ENCODE measurements at places on chromosomes 5 and 9.

DNA sequence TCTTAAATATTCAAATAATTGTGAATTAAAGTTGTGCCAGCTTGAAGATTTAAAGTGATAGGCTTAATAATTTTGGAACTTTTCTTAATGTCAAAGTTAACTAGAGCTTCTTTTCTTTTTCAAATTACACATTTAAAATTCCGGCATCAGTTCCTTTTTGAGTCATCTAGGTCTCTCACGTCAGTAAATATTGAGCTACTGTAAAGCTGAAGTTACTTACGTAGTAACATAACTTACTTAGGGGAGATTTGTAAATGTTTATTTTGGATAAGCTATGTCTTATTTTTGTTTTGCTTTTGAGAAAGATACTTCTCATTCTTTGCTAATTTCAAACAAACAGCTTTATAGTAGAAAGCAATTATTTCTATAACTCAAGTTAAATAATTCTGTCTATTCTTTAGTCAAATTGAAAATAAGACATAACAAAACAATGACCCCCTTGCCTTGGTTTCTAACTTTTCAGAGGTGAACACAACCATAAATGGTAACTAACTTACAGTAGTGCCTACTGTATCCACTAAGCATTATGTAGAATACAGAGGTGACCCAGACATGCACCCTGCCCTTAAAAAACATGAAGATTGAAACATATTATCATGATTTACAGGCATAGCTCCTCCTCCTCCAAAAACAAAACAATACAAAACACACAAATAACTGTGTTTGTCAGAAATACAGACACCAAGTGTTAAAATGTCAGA, 29.8 kb downstream of the CD274 start:
- no peak for DNase-seq

- DNase-seq, result no peak
Observed at GRCh38 chr9:126650404-126651341, 36.9 kb downstream of the LMX1B start.

DNA sequence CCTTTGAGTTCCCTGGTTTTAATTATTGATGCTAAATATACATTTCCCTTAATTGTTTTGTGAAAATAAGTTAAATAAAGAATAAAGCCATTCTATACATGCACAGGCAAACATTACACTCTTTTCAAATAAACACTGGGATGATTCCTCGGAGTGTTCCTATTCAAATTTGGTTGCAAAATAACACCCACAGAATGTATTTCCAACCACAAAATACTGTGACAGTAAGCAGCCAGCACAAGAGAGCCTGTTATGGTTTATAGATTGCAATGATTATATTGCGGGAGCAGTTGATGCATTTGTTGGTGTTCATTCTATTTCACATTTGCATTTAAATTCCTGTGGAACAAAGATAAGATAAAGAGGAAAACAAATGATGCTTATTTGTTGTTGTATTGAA, 632.6 kb upstream of the WWC1 start:
- no peak for DNase-seq

DNA sequence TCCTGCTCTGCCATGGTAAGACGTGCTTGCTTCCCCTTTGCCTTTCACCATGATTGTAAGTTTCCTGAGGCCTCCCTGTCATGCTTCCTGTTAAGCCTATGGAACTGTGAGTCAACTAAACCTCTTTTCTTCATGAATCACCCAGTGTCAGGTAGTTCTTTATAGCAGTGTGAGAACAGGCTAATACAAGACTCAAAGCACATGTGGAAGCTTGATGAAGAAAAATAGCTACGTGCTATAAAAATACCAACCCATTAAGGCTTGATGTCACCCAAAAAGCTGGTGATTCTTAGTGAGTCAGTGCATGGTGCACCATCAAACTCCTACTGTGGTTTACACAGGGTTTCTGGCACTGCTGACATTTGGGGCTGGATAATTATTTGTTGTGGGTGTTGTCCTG, 332.2 kb downstream of the TMEM167A start:
- DNase-seq, result no peak

DNA sequence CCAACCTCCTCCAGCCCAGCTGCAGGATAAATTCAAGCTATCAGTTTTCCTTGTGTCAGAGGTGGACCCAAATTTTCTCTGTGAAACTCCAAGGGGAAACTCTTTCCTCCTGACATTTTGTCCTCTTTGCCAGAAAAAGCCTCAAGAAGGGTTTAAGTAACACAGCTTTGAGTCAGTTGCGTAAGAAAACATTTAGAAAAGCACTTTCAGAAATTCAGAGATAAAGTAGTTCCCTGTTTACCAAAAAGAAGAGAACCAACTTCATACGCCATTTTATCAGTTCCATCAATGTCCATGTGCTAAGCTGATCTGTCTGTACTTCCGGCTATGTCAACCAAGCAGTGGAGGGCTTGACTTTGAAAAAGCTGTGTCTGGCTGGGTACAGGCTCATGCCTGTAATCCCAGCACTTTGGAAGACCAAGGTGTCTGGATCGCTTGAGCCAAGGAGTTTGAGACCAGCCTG, 19.9 kb upstream of the SUSD1 start:
- DNase-seq, result no peak

GRCh38 chr9:85523202-85523601, 218.6 kb downstream of the AGTPBP1 start:
- no peak for DNase-seq

DNA sequence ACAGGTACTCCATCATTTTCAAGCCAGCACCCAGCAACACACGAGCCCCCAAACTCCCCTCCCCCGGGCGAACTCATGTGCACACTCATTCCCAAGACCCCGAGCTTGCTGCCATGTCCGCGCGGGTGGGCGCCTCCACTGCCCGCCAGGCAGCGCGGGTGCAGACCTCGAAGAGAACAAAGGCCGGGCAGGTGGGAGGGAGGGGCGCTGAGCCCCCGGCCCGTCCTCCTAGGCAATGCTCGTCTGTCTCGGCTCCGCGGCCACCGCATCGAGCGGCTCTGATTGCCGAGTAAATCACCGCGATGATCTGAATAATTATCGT, 47.1 kb upstream of the PSD2 start:
- no peak for DNase-seq

DNA sequence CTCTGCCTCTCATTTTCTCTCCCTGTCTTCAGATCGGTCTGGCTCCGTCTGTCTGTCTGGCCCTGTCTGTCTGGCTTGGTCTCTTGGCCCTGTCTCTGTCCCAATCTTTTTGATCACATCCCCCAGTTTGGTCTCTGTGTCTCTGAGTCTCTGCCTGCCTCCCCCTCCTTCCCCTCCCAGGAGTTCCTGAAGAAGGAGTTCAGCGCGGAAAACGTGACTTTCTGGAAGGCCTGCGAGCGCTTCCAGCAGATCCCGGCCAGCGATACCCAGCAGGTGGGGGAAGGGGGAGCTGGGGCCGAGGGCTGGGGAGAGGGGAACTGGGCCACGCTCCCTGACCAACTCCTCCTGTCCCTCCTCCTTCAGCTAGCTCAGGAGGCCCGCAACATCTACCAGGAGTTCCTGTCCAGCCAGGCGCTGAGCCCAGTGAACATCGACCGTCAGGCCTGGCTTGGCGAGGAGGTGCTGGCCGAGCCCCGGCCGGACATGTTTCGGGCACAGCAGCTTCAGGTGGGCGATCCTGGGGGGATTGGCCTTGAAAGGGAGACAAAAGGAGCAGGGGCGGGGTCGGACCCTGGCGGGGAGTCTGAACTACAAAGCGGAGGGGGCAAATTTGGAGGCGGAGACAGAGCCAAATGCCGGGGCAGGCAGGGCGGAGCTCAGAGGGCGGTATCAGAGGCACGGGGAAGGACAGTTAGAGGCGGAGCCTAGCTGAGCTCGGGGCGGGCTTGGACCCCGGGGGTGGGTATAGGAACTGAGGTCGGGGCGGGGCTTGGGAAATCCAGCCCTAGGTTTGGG, 9.0 kb downstream of the RGS14 start:
- no peak for DNase-seq

GRCh38 chr9:90420768-90421513, 221.7 kb downstream of the DIRAS2 start:
- DNase-seq, result no peak

DNA sequence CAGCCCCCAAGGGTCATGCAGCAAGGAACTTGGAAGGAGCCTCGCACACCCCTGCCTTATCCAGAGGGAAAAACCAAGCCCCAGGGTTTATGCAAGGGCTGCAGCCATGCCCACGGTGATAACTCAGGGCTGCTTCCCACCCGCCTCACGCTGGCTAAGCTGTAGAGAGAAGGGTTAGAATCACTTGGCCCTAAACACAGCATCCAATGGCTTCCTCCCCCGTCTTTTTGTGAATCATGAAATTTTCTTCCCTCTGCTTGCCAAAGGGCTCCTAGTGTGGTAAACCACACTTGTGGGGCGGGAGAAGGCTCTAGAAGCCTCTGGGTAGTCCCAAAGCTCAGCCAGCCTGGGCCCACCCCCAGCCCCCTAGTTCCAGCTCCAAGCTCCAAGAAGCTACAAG, 55.9 kb upstream of the ORM1 start:
- DNase-seq, result no peak

DNA sequence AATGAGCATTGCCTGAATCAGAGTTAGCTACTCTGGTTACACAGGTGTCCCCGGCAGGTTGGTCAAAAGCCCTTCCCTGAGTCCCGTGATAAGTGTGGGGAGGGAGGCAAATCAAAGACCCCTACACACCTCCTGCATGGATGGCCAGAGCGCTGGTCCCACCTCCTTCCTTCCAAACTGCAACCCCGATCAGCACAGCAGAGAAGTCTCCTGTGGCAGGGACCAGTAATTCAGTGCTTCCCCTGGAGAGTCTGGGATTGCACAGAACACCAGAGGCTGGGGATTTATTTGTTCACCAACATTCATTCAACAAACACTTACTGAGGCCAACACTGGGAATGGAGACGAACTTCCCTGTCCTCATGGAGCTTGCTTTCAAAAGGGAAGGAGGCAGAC, 46.2 kb downstream of the NSUN2 start:
- no peak for DNase-seq

DNA sequence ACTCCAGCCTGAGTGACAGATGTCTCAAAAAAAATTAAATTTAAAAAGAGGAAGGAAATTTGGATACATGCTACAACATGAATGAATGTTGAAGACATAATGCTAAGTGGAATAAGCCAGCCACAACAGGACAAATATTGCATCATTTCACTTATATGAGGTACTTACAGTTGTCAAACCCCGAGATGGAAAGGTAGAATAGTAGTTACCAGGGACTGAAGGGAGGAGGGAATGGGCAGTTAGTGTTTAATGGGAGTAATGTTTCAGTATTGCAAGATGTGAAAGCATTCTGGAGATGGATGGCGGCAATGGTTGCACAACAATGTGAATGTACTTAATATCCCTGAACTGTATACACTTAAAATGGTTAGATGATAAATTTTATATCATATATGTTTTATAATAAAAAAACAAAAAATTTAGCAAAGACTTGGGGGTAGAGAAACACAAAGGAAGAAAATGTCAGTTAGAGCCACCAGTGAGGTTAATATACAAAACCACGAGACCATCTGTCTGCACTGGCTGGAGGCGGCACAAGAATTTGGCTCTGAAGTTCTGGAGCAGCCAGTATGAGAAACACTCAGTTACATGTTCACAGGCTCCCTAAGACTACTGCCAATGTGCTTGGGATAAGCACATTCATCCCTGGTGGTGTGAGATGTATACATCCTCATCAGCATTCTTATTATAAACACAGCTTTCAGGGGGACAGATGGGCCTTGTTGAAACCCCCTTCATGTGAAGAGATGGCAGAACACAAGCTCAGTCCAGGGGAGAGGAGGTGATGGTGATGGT, 37.0 kb upstream of the RPS23 start:
- DNase-seq, result no peak

- DNase-seq, result no peak
Observed at GRCh38 chr5:133814152-133814551, 154.3 kb downstream of the C5orf15 start.

DNA sequence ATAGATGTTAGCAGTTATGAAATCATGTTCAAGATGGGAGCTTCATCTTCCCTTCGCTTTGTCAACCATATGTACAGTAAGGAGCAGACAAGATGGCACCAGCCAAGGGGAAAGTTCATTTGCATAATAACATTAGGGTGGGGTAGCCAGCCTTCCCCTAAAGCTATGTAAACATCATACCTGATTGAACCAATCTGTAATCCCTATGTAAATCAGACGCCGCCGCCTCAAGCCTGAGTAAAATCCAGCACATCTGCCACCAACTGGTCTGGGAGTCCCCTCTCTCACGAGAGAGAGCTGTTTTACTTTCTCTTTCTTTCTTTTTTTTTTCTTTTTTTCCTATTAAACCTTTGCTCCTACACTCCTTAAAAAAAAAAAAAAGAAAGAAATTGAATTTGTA, 30.8 kb upstream of the REEP2 start:
- DNase-seq, result no peak

GRCh38 chr9:28073270-28073669, 500.0 kb upstream of the C9orf72 start:
- no peak for DNase-seq

GRCh38 chr5:172361566-172362238, 78.1 kb upstream of the UBTD2 start:
- DNase-seq, result no peak

DNA sequence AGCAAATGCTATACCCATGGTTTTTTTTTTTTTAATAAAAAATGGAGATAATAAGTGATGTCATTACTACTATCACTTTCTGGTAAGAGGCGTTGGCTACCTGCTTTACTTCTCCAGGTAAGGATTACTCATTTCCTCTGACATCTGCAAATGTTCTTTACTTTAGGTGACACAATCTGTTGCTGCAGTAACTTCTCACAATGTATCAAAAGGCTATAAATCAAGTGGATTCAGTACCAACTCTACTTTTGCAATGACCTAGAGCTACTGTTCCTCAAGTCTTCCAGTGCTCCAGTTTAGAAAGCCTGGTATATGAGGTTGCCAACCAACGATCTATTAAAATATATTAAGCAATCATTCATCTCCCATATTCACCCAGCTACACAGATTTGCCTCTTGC, 129.1 kb downstream of the PLK2 start:
- DNase-seq, result no peak

DNA sequence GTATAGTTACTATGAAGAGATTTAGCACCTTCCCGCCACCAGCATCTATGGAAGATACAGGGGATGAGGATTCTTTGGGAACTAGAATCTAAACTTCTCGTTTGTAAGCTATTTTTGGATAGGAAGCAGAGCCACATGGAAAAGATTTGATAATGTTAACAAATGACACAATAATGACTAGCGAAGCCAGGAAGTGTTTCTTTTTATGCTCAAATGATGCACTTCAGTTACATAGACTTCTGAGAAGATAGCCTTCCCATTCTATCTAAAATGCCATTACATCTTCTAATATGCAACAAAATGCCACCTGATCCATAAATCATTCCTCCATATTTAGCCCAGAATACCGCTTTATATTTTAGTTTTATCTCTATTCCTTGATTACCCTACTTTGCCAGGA, 17.0 kb upstream of the TNC start:
- DNase-seq, result no peak

DNA sequence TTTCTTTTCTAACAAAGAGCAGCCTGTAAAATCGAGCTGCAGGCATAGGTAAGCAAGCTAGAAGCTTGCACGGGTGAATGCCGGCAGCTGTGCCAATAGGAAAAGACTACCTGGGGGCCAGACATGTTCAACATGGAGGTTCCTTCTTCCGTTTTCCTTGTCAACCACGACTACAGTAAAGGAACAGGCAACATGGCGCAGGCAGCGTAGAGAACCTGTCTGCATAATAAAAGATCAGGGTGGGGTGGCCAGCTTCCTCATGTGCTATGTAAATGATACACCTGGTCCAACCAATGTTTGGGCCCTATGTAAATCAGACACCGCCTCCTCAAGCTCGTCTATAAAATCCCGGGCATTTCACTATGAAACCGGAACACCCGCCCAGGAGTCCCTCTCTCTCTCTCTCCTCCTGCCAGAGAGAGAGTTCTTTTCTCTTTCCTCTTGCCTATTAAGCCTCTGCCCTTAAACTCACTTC, 103.8 kb upstream of the LIFR start:
- no peak for DNase-seq

- DNase-seq, result no peak
Observed at GRCh38 chr5:108528655-108529054, 146.8 kb upstream of the FBXL17 start.
